NCI-H2081 treated with DMSO at 0.1 percent for 48 hours (cell line): ENCODE measurements at places on chromosomes 2 and 18.

DNA sequence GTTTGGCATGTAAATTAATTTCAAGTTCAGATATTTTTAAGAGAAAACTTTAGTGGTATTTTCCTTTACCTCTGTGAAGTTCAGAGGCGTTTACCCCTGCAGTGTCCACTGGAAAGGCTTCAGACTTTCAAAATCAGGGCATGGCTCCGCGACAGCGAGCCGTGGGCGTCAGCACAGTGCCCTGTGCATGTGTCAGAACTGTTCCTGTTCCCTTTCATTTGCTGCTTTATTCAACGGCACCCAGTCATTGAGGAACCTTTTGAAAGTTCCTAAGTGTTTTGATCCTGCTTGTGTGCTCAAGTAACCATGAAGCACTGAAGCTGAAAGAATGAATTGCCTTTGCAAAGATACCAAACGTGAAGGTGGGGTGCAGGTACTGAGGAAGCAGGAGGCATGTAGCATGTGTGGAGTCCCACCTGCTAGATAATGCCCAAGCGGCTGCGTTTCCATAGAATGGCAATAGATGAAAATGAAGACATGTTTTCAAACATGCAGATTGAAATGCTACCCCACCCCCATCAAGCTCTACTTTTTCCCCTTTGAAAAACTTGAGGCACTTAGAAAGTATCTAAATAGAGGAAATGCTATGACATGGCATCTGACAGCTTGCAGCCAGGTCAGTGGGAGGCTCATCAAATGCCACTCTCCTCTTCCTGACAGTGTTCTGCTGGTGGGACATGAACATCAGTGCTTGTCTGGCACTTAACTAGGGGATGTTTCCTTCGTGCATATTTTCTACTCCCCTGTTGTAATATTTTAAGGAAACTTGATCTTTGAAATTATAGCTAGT lies 148.6 kb downstream of the ZNF236 start:
- DNase-seq, result no peak

DNA sequence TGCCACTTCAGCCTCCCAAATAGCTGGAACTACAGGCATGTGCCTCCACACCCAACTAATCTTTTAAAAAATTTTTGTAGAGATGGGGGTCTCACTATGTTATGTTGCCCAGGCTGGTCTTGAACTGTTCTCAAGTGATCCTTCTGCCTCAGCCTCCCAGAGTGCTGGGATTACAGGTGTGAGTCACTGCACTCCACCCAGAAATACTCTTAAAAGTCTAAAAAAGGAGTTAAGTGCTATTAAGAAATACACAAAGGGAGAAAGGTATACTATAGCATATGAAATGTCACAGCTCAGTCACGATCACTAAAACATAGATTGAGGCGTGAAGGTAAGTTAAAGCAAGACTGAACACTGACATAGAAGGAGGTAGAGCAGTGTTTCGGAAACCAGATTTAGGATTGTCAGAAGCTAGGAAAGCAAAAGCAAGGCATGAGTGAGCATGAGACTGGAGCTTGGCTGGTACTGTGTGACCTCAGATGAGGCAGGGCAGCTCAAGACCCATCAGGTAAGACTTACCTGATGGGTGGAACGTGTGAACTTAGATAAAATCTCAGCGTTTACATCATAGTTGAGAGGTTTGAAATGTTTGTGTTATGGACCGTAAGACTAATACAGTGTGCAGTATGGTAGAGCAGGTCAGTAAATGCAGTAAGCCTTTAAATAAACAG lies 9.2 kb downstream of the CCNYL1 start:
- no peak for DNase-seq

DNA sequence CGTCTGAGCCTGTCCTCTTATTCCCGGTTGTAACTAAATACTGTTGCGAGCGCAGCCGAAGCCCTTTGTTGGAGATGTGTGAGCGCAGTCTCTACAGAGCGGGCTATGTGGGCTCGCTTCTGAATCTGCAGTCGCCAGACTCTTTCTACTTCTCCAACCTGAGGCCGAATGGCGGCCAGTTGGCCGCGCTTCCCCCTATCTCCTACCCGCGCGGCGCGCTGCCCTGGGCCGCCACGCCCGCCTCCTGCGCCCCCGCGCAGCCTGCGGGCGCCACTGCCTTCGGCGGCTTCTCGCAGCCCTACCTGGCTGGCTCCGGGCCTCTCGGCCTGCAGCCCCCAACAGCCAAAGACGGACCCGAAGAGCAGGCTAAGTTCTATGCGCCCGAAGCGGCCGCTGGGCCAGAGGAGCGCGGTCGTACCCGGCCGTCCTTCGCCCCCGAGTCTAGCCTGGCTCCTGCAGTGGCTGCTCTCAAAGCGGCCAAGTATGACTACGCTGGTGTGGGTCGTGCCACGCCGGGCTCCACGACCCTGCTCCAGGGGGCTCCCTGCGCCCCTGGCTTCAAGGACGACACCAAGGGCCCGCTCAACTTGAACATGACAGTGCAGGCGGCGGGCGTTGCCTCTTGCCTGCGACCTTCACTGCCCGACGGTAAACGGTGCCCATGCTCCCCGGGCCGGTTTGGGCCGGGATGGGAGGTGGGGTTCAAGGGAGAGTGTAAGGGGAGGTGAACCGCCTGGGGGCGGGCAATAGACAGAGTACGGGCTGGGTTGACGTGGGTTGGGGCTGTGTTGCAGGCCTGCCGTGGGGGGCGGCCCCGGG lies at the start of gene HOXD12:
Gene HOXD12, plus strand, starts transcription at position 68 of the 819 bp plus-strand sequence. Its CDS starts 7 bp downstream, at position 75.
- no peak for DNase-seq

GRCh38 chr18:31931163-31931885 lies 11.6 kb downstream of the TRAPPC8 start:
- no peak for DNase-seq

GRCh38 chr2:240650254-240650965 lies 25.1 kb downstream of the GPR35 start:
- no peak for DNase-seq

DNA sequence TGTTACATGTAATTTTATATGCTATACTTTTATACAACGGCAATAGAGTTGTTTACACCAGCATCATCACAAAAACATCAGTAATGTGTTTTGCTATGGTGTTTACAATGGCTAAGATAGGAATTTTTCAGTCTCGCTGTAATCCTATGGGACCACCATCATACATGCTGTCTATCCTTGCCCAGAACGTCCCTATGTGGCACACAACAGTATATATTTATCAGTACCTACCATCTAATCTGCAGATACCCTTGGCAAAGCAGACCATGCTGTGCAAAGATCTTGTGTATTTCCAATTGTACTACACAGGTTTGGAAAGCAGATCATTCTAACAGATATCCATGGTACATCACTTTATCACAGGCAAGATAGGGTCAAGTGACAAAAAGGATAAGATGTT lies 15.3 kb downstream of the RPL31 start:
- no peak for DNase-seq

DNA sequence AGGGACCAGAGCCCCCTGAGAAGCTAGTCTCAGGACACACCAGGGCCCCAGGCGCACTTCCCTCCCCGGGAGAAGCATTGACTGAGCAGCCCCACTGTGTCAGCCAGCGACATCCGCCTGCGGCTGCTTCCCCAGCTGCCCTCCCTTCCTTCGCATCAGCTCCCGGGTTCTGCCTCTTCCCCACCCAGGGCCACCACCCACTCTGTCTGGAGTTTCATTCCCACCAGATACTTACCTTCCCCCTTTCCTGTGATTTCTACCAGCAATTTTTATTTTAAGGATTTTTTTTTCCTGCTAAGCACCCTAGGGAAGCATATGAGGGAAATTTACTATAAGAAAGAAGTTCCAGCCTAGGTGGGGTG lies 99.2 kb downstream of the SMAD7 start:
- no peak for DNase-seq

DNA sequence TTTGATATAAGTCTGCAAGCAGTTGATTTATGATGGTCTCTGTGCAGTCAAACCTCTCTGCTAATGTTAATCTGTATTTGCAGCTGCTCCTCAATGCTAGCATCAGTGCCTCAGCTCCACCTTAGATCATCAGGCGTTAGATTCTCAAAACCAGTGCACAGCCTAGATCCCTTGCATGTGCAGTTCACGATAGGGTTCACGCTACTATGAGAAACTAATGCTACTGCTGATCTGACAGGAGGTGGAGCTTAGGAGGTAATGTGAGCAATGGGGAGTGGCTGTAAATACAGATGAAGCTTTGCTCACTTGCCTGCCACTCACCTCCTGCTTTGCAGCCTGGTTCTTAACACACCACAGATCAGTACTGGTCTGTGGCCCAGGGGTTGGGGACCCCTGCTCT lies 18.4 kb downstream of the RBKS start:
- no peak for DNase-seq

DNA sequence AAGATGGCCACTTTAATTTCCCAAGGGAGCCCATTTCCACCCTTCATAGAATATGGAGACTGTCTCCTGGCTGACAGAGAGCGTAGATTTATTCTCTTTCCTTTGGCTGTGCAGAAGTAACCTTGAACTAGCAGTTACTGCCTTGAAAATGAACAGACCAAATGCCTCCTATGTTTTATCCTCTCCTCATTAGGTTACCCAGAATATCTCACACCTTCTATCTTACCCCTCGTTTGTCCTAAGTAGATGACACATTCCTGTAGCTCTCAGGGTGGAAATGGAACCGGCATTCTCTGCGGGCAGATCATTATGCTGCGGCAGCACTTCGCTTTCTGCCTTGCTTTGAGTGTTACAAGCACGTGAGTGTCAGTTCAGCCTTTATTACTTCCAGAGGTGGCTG lies 336.5 kb downstream of the DCDC2C start:
- no peak for DNase-seq

DNA sequence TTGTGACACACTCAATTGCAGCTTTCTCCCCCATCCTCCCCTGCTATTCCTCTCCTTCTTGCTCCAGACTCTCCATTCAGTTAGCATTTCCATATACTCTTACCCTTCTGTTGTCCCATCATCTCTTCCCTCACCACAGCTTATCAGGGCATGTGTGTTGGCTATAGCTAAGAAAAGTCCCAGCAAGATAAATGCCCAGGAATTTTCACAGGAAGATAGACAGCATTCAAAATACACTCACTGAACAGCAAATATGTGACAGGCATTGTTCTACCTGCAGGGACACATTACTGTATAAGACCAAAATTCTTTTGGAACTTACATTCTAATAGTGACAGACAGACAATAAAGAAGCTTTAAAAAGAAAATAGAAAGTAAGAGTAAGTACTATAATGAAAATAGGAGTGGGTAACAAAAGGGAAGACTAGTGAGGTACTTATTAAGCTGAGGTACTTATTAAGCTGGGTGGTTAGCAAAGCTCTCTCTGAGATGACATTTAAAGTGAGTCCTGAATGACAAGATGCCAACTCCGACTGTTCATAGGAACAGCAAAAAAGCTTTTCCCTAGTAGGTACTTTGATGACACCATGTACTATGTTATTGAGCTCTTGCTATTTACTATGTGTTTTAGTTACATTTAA lies 86.2 kb downstream of the CHN1 start:
- no peak for DNase-seq

DNA sequence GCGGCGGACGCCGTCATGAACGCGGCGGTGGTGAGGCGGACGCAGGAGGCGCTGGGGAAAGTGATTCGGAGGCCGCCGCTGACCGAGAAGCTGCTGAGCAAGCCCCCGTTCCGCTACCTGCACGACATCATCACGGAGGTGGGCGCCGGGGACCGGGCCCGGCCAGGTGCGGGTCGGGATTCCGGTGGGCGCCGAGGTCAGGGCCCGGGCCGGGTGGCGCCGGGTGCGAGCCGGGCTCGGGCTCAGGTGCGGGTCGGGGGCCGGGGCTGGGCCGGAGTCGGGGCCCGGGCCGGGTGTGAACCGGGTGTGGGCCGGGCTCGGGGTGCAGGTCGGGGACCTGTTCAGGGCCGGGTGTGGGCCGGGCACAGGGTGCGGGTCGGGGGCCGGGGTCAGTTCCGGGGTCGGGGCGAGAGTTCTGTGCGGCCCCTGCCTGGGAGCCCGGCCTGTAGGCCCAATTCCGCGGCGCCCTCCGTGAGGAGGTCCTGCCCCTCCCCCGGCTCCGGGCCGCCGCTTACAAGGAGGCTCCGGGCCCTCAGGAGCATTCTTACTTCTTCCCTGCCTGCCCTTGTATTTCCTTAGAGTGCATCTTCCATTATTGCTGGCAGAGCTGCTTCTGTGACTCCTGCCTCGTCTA lies 447 bp downstream of the TRAF3IP1 start:
- no peak for DNase-seq

DNA sequence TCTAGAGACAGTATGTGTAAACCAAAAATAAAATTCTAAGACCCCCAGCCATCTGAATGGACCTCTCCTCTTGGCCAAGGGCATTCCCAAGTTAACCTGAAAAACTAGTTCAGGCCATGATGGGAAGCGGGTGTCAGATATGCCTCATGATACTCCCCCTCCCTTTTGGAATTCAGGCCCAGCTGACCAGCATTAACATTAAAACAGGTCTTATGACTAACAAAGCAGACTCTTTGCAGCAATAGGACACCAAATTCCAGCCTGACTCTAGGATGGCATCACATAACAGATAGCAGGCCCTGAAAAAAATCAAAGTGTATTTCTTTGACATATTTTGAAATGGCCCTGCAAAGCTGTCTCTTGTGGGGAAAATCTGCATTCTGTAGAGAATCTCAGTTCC lies 73.3 kb upstream of the L3MBTL4 start:
- no peak for DNase-seq

- no peak for DNase-seq
These were observed 53.8 kb downstream of the EEF1B2 start for GRCh38 chr2:206213514-206213845.

- DNase-seq, result no peak
These were observed 62.1 kb downstream of the DPP4 start for GRCh38 chr2:162011706-162012564.

- no peak for DNase-seq
These were observed 94.9 kb upstream of the TTC27 start for GRCh38 chr2:32532961-32533360.

DNA sequence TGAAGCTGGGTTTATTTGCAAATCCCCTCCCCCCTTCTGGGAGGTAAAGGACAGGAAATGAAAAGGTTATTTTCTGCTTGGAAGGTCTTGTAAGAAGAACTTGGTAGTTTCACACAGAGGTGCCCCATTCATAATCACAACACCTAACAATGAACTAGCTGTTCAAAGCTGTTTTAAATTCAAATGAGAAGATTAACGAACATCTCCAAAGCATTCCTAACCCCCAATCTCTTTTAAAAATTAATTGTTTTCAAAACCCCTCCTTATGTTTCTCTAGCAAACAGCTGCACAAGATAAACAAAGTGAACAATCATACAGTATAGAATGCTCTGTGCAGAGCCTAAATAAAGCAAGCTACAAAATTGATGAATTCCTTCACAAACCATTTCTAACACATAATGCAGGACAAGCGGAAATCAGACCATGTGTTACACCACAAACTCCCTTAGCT lies 271.4 kb downstream of the SATB2 start:
- no peak for DNase-seq
